Natural killer cell (primary cell): ENCODE measurements at places on chromosomes 12 and 14. TPM values are rescaled to one million over a fixed set of nuclear protein-coding genes. Genes with fewer than 3 reads are reported as not detected.

OR6C2 gene
- total RNA-seq = not detected

B4GALNT1 gene
- total RNA-seq = 0.48 TPM

C12orf54 gene
- not detected for total RNA-seq

CLEC1B gene
- total RNA-seq = 2.3 TPM

CHD8 gene
- 167 TPM for total RNA-seq
